ENCODE measurements at places on chromosomes 2 and 18.

- no peak for DNase-seq
Measured at GRCh38 chr2:95296880-95297487, at the start of gene KCNIP3. KCNIP3 (plus strand) TSS chr2:95297347; CDS start chr2:95297439, 92 bp downstream.

- no peak for DNase-seq
Measured at GRCh38 chr18:79736846-79737245, 57.2 kb downstream of the CTDP1 start.

GRCh38 chr18:12254136-12254819, at the start of gene CIDEA:
CIDEA (plus strand) TSS chr18:12254361; CDS start chr18:12254384, 23 bp downstream.
- no peak for DNase-seq

GRCh38 chr2:172986040-172986439, 89.6 kb upstream of the MAP3K20 start:
- DNase-seq, result peak; percentile 23

DNA sequence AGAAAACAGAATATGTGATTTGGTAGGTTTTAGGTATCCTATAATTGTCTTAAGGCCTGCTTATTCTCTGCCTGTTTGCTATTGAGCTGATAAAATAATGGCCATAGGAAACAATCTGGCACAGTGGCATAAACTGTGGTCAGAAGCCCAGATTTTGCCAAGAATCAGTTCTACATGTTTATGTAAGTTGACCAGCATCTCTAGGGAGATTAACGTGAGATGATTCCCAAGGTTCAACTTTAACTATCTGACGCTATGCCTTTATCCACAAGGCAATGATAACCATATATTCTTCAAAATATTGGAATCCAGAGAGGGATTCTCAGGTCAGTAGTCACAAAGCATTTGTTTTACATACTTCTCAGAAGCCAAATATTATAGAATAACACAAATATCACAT, 25.6 kb downstream of the AP1S3 start:
- no peak for DNase-seq

GRCh38 chr18:55275039-55275901, 312.7 kb downstream of the TCF4 start:
- DNase-seq, result peak; percentile 96

DNA sequence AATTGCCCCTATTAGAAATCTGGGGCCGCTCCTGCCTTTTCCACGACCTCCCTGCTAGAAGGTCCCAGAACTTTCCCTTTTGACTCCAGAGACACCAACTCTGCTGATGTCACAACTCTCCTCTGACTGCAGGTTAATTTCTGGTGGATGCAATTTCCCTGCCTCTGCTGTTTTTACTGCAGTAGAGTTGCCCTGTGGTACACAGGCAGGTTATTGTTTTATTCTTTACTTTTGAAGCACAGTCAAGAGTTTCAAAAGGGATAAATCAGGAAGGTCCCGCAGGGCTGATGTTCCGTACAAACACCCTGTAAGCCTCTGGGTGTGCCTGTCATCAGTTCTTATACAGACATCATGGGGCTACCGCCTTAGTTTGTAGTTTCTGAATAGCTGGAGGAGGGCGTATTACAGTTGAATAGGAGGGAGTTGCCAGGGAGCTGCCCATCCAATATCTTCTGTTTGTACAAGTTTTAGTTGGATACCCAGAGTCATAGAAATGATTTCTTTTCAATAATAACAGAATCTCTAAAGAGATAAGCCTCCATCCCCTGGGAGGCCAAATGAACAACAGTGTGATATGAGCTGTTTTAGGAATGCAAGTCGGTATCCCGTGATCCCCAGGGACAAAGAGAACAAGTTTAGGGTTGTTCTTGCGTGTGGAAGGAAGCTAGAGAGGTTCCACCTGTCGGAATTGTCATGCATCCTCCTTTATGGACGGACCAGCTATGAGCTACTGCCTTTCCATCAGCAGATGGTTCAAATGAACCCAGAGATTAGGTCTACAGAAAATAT, 108.4 kb upstream of the COPS8 start:
- no peak for DNase-seq

- peak; percentile 58 for DNase-seq
Measured at GRCh38 chr2:41966920-41967319, 80.9 kb upstream of the PKDCC start.

DNA sequence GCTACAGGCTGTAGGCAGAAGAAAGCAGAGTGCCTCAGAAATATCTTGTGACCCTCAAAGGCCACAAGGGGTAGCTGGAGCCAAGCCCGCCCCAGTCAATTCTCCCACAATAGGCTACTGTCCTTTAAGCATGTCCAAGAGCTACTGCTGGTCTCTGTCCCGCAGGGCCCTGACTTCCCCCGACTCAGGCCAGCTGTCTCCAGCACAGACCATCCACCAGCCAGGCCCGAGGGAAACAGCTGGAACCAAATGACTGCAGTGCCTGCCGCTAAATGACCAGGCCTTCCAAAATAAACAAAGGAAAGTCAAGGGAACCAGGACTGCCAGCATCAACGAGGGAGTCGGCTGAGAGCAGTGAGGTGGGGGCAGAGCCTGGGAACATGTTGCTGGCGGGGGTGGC, 36.7 kb downstream of the MCFD2 start:
- DNase-seq, result peak; percentile 96

- peak; percentile 70 for DNase-seq
Measured at GRCh38 chr2:230134496-230135129, 65.9 kb upstream of the SLC16A14 start.

DNA sequence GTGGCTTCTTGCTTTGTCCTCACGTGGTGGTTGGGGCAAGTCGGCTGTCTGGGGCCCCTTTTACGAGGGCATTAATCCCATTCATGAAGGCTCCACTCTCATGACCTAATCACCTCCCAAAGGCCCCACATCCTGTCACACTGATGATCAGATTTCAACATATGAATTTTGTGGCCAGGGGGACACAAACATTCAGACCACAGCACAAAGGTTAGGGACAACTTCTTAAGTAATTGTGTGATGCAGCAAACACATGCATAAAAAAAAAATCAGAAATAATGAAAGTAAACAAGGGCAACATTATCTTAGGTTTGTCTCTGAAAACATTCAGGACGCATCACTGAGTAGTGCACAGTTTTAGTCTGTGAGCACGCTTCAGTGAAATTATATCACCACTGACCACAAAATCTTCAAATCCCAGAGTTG, 54.2 kb upstream of the FRZB start:
- DNase-seq, result no peak

DNA sequence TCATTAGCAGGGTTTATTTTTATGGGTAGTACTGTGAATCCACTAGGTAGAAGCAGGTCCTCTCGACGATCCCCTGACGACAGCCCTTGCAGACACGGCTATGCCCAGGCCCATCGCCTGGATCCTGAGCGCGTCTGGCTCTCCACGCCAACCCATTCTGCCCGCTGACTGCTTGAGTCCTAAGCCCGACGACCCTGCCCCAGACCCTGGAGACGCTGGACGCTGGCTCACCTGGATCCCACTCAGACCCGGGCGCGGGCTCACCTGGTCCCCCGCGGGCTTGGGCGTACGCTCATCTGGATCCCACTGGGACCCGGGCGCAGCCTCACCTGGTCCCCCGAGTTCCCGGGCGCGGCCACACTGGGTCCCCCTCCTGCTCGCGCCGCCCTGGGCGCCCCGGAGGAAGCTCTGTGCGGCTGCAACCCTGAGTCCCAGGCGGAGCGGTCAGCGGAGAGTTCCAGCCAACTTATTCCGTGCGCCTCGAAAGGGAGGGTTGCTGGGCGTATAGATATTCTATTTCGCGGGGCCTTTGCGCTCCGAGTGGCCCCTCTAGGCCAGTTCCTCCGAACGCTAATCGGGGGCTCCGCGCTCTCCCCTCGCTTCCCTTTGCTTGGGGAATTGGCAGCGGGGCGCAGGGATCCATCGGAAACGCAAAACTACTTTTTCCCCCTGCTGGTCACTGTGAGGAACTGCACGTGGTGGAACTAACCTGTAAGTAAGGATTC, 22.4 kb upstream of the RMP24 start:
- DNase-seq, result peak; percentile 56

DNA sequence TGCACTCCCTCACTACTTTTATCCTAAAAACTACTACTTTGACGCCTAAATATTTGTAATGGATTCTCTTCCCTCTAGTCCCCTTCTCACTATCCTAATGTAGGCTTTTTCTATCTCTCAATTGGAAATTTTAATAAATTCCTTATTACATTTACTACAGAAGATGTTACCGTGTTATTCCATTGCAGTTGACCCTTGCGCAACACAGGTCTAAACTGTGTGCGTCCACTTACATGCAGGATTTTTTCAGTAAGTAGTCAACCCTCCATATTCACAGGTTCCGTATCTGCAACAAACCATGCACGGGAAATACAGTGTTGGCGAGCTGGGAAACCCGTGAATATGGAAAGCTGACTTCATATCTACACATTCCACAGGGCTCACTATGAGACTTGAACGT, 239.8 kb downstream of the XIRP2 start:
- DNase-seq, result no peak

DNA sequence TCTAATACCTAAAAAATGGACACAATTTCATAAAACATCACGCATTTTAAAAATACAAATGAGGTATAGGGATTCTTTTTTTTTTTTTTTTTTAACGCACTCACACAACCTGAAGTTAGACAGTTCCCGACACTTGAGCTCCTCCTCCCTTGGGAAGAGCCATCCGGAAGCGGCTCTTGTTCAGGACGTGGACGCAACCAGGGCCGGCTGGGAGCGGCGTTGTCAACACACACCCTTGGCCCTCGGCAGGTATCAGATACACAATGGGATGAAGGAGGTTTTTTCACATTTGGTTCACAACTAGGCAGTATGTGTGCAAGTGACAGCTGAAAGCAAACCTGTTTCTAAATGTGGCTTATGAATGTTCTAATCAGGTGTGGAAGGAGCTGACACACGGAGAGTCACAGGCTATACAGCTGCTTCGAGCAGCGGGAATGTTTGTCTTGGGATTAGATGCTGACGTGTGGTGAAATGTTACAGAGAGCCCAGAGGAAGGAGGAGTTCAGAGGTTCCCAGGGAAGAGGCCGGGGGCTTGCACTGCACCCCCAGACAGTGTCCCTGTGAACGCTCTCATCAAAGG, 111.1 kb downstream of the PXDN start:
- no peak for DNase-seq

GRCh38 chr18:60406721-60407120, 34.1 kb upstream of the MC4R start:
- DNase-seq, result no peak

DNA sequence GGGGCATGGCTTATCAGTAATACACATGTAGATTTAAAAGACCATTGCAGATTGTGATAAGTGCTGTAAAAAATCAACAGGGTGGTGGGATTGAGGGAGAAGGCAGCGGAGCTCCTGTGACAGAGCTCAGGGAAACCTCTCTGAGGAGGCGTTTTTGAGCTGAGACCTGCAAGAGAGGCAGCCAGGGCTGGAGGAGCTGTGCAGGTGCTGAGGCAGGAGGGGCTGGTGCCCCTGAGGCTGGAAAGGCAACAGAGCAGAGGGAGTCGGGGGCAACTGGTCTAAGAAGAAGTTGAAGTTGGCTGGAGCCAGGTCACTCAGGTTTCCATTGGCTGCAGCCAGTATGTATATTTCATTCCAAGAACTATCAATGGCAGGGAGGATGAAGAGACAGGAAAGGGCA, 47.6 kb downstream of the KLHL29 start:
- no peak for DNase-seq

DNA sequence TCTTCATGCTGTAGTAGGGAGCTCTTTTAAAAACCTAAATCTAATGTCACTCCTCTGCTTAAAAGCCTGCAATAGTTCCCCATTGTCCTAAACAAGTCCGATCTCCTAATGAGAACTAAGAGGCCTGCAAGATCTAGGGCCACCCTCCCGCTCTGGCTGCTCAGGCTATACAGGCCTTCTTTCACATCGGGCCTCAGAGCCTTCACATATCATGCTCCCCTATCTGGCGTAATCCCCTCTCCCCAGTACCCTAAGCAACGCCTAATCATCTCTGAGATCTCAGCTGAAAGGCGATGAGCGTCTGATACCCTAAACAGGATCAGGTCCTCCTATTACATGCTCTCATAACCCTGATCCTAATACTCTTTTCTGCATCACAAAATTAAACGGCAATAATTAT, 1.9 kb downstream of the MAP4K3 start:
- DNase-seq, result no peak

- no peak for DNase-seq
Measured at GRCh38 chr2:70793450-70793849, 3.0 kb upstream of the FIGLA start.

GRCh38 chr2:152227969-152228592, 52.5 kb upstream of the STAM2 start:
- DNase-seq, result no peak

DNA sequence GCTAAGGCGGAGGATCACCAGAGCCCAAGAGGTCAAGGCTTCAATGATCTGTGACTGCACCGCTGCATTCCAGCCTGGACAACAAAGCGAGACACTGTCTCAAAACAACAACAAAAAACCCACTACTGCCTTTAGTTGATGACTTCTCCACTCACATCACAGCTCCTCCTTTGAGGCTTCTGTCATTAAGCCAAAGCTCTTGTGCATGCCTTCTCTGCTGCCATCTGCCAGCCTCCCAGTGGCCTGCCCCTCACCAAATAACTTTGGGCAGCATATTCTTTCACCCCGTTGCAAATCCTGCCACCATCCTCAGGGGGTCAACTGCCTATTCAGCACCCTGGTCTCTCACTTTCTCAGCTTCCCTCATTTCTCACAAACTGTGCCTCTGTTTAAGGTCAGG, 27.5 kb downstream of the OSBPL1A start:
- DNase-seq, result no peak

- no peak for DNase-seq
Measured at GRCh38 chr2:226845386-226846116, 9.7 kb downstream of the RHBDD1 start.

GRCh38 chr2:176851889-176852483, 360.6 kb upstream of the HNRNPA3 start:
- DNase-seq, result no peak

- no peak for DNase-seq
Measured at GRCh38 chr2:142153601-142154000, 22.8 kb upstream of the LRP1B start.

DNA sequence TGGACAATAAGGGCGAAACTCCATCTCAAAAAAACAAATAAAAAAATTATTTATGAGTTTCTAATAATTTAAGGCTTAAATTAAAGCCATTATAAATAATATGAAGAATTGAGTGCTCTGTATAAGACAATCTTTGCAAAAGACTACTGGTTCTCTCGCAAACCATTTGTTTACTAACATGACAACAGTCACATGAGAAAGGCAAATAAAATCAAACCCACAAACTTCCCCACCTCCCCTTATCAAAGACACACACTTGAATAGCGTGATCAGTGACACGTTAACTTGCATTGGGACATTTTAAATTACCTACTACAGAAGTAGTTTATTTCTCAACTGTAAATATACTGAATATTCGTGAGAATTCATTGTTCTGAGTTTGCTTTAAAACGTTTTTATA, 21.1 kb downstream of the RAB1A start:
- no peak for DNase-seq
